LHCN-M2 (cell line): ENCODE measurements at places on chromosomes 3 and 15. TPM values are rescaled to one million over a fixed set of nuclear protein-coding genes. Genes with fewer than 3 reads are reported as not detected.
A peak's percentile ranks its signal among the peaks of the same experiment; 100 is the strongest.

DNA sequence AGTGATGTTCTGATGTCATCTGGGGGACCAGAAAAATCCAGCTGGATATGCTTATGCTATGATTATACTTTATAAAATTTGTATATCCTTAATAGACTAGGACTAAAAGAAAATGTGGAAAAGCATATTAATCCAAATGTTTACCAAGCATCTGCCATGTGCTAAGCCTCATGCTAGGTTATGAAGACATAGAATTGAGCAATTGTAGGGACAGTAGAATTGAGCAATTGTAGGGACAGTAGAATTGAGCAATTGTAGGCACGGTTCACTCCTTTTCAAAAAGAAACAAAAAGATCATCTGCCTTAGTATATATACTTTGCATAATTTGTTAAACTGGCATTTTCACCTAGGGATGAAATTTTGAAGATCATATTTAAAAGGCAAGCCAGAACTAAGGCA is 18.3 kb downstream of the ABHD5 start:
- DNase-seq = peak; percentile 74

DNA sequence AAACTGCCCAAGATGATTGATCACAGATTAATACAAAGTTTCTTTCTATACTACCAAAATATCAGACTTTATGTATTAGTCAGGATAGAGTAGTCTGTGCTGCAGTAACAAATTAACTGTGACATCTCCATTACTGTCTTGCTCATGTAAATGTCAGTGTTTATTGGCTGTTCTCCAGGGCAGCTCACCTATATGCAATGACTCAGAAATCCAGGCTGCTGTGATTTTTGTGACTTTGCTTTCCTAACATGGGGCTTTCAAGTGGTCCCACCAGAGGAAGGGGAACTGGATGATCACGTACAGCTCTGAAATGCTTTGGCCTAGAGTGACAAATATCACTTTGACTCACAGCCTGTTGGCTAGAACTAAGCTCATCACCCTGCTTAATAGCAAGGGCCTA is 12.9 kb downstream of the PLS1 start:
- no peak for DNase-seq

DNA sequence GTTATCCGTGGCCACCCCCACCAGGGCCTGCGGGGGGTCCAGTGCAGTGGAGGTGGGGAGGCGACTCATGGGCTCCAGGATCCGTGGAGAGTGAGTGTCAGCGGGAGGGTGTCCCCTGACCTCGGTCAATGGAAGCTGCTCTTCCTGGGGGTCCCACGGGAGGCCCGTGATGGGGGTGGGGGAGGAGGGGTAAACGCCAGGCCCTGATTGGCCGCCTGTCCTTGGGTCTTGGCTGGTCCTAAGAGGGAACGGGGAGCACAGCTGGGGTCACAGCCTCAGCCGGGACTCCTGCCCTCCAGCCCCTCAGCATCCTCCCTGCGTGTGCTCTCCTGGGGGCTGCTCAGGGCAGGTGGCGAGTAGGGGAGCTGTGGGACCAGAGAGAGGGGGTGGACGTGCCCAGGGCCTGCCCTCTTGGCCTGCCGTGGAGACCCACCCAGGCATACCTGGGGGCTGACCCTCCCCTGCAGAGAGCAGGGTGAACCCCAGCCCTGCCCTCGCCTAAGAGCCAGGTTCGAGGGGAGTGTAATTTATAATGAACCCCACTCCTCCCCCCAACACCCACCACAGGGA is 184.6 kb downstream of the GOLGA6L6 start:
- DNase-seq = no peak

DNA sequence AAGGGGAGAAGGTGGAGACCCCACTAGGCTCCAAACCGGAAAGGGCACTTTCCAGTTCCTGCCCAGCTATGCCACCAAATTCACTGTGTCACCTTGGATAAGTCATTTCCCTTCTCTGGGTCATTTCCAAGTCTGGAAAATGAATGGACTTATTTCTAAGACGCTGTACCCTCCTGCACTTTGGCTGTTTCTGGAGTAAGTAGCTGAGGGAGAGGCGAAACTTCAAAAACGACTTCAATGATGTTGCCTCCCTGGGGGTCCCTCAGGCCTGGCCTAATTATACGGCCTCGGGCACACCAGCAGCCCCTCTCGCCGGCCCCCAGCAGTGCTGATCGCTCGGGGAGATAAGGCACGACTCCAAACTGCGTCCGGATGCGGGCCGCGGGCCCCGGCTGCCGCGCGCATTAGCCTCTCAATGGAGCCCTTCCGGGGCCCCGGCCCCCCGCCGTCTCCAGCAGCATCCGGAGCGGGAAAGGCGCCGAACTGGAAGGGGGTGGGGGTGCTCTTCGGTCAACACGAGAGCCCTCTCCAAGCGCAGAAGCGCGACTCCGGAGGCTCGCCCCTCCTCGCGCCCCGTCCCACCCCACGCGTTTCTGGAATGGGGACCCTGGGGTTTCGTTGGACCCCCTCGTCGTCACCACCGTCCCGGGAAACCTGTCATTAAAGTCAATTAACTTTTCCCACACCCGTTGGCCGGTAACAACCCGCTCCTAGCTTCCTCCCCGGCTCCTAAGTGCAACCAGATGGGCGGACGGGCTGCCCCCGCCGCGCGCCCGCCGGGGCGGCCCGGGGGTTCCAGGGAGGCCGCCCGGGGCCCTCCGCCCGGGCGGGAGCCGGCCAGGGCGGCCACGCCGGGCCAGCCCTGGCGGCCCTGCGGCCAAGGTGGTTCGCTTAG is 4.8 kb downstream of the HES1 start:
- no peak for DNase-seq

GRCh38 chr15:86855307-86856291 is 775.9 kb downstream of the AGBL1 start:
- peak; percentile 80 for DNase-seq

DNA sequence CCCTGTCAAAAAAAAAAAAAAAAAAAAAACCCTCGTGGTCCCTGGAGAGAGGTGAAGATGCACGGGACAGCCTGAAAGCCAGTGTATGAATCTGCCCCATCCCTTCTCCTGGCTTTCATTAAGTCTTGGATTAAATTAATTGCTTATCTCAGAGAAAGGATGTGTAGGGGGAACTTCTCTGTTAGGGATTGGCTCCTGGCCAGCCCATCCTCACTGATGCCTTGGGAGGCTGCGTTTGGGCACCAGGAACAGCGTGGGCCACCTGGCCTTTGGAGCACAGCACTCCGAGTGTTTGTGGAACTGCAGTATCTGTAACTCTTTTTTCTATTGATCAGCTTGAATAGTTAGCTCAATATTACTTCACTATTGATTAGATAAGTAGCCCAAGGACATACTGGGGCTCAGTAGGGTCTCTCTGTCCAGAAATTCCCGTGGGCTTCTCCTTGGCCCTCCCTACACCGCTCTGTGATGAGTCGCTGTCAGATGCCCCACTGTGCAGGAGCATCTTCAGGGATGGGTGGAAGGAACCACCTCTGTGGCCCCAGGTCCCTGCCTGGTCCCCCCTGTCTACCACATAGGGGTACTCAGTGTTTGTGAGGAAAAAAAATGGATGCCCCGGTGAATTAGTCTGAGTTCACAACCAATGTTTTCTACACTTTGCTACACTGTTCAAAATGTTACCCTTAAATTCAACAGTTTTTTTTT is 2.0 kb downstream of the PXYLP1 start:
- DNase-seq = no peak

DNA sequence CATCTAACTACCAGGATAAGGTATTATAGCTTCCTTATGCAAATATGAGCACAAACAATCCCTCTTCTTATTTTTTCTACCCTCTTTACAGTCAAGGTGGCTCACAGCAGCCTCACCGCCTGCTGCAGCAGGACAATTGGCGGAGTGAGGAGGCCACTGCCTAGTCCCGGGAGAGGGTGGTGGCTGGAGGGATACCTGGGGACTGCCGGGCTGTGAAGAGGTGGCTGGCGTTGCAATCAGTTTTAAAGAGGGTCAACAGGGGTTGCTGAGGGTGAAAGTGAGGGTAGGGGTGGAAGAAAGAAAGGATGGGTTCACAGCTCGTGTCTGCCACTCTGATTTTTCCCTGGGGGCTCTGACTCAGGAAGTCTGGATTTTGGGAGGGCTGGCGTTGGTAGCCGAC is 105.1 kb upstream of the SLC6A6 start:
- DNase-seq = no peak

DNA sequence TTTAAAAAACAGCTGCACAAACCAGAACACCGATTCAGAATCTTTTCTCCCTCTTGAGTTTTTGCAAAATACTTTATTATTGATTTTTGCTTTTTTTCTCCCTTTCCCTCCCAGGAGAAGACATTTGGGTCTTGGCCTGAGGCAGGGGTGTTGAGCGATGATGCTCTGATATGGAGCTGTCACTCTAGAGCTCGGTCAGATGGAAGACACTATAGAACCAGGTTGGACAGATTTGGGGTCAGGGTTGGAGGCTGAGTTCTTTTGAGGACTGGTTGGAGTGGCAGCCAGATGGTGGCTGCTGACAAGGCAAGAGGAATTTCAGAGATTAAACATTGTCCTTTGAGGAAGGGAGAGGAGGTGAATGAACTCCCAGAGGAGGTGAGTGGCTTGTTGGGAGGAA is 16.9 kb downstream of the CDAN1 start:
- DNase-seq = no peak

GRCh38 chr3:57896691-57897090 is 111.5 kb upstream of the FLNB start:
- no peak for DNase-seq

- DNase-seq = no peak
Measured at GRCh38 chr3:6601374-6601773, 259.5 kb upstream of the GRM7 start.

GRCh38 chr3:196150481-196150880 is 60.7 kb downstream of the ZDHHC19 start:
- DNase-seq = no peak

DNA sequence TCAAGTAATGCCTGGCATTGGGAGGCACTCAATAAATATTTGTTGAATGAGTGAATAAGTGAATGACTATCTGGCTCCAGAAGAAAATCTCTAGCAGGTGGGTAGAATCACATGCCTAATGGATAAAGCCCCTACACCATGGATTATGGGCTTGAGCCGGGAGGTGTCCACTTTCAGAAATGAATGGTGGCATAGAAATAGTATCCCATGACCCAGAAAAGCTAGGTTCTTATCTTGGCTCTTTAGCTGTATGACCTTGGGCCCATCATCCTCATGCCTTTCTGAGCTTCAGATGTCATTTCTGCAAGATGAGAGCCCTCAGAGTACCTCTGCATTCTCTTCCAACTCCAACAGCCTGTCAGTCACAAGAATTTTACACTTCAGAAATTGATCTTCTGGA is 37.3 kb upstream of the TNIK start:
- no peak for DNase-seq

GRCh38 chr3:194497799-194498575 is 11.2 kb upstream of the ATP13A3 start:
- peak; percentile 71 for DNase-seq

DNA sequence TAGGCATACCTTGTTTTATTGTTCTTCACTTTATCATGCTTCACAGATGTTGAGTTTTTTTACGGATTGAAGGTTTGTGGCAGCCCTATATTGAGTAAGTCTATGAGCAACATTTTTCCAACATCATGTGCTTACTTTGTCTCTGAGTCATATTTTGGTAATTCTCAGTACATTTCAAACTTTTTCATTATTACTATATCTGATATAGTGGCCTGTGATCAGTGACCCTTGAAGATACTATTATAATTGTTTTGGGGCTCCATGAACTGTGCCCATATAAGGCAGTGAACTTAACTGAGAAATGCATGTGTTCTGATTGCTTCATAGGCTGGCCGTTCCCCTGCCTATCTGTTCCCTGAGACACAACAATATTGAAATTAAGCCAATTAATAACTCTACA is 42.8 kb upstream of the NSMCE3 start:
- peak; percentile 36 for DNase-seq

DNA sequence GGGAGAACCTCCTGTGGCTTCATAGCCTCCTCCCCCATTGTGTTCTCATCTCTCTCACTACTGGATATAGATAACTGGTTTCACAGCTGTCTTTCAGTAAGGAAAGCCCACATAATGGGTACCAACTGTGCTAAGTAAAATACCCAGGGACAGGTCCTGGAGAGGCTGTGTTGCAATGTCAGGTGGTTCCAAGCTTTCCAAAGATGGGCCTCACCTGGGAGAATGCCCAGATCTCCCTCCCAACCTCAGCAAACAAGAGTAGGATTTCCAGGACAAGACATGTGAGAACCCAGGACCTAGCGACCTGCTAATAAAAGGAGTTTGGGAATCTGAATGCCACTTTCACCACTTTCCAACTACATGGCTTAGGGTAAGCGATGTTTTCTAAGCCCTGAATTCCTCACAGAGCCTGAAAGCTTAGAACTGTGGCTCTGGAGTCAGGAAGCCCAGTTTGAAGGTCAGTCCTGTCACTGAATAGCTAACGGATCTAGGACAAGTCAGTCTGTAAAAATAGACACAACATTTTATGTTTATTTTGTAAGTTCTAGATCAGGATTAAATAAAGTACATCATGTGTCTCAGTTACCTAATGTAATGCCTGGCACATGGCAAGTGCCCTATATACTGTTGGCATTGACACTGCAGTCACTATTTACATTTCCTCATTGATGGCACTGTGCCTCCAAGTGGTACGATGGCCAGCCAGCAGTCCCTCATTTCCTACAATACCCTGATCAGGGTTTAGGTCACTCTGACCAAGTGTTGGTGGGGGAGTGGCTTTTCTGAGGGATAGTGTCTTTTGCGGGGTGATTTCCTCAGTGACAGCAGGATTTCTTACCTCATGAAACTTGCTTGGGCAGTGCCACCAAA is 11.9 kb downstream of the CERS3 start:
- DNase-seq = no peak

- no peak for DNase-seq
Measured at GRCh38 chr3:127328421-127328820, 40.6 kb upstream of the PRR20G start.

GRCh38 chr15:88890495-88890894 is 4.8 kb downstream of the HAPLN3 start:
- peak; percentile 37 for DNase-seq

- DNase-seq = no peak
Measured at GRCh38 chr3:15653321-15653720, 51.8 kb downstream of the BTD start.

GRCh38 chr3:86923071-86923491 is 67.9 kb downstream of the VGLL3 start:
- DNase-seq = peak; percentile 95

- DNase-seq = no peak
Measured at GRCh38 chr15:58010983-58011382, 54.5 kb downstream of the ALDH1A2 start.

GRCh38 chr3:43239755-43240154 is 46.6 kb upstream of the SNRK start:
- DNase-seq = no peak

GRCh38 chr3:16388850-16389441 is 123.9 kb downstream of the OXNAD1 start:
- DNase-seq = no peak

GRCh38 chr3:159775372-159775961 is 213.2 kb upstream of the IL12A start:
- peak; percentile 76 for DNase-seq

GRCh38 chr3:139414608-139415224 is 25.3 kb upstream of the COPB2 start:
- DNase-seq = no peak

- DNase-seq = no peak
Measured at GRCh38 chr15:97077975-97078374, 747.5 kb downstream of the NR2F2 start.

The LRRN1 gene
- not detected in 2 replicates for total RNA-seq

The ZNF639 gene
- 46.0 and 50.4 TPM in 2 replicates for total RNA-seq

The CHST2 gene
- total RNA-seq = 20.1 and 30.3 TPM in 2 replicates

The RASL12 gene
- not detected in 2 replicates for total RNA-seq

The FRMD4B gene
- total RNA-seq = 2.6 and 5.6 TPM in 2 replicates

The GPR27 gene
- not detected in 2 replicates for total RNA-seq

The TMIE gene
- total RNA-seq = not detected in 2 replicates

The ROPN1B gene
- total RNA-seq = not detected in 2 replicates

The SSUH2 gene
- 0.11 TPM in 1 of 2 replicates, not detected in the other for total RNA-seq

The IMPG2 gene
- 0.19 and 0.23 TPM in 2 replicates for total RNA-seq

The LRIG1 gene
- 2.6 and 3.0 TPM in 2 replicates for total RNA-seq

The ARL6 gene
- 10.5 and 13.5 TPM in 2 replicates for total RNA-seq

The CCRL2 gene
- 5.3 and 5.4 TPM in 2 replicates for total RNA-seq

The C15orf62 gene
- not detected in 2 replicates for total RNA-seq
